NCI-H1105 treated with DMSO at 0.1 percent for 48 hours (cell line): ENCODE measurements at places on chromosomes 12 and 14.

GRCh38 chr14:89486505-89486904 is 69.5 kb upstream of the FOXN3 start:
- DNase-seq, result no peak

DNA sequence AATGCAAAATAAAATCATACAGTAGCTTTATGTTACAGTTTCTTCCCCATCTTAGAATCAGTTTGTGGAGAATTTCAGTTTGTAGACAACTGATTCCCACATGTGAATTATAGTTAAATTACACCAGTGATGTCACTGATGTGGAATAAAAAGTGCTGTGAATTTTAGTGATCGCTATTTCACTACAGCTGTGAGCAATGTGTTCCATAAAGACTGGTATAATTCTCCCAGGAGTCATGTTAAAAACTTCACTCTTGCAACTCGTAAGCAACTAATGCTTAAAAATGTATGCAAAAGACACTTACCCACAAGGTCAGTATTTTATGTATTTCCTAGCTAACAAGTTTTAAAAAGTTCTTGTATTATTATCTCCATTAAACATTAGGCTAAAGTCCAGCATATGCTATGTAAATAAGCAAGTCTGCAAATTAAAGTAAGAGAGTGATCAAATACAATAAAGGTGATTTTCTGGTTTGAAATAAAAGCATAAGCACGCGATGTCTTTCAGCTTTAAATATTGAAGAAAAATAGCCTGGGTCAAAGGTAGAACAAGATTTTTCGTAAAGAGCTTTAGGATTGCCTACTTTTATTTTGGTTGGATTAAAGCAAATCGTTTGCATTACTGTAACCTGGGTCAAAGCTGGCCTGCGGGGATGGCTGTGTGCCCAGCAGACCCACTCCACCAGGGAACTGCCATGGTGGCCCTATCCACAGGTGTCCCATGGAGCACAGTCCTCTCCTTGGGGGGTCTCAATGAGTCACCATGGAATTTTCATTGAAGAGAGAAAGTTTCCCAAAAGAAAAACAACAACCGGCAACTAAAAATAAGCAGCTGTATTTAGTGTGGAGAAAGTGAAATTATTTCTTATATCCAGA is 12.7 kb upstream of the LRIG3 start:
- no peak for DNase-seq

DNA sequence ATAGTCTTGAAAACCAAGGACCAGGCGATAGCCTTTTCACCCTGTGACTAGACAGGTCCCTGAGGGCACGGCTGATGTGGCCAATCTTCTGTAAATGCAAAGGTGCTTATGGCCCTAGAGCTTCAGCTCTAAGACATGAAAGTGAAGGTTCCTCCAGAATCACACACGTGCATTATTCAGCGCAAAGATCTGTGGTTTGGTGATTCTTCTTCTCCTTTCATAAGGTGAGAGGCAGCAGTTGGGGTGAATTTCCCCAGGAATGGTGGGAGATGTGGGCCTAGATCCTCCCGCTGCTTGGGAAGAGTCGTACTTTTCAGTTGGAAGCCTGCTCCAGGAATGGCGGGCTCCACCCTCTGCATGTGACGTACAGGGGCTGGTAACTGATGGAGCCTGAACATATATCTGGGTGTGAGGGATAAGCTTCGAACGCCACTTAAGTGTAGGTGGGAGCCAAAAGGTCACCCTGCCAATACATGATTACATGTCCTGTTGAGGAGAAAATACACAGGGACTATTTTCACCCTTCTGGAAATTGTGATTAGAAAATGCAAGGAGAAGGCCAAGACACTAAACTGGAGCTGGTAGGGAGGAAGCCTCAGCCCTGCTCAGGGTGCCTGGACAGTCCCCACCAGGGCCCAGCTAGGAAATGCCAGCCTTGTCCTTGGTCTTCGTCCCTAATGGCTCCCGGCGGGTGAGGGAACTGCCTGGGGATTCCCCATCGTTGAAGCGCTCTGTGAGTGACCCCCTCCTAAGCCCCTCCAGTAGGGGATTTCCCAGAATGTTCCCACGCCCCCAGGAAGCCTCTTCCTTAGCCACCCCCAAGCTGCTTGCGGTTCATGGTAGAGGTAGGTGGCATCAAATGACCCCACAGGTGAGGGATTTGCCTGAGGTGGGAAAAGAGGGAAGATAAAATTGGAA is 17.6 kb downstream of the BATF start:
- no peak for DNase-seq

GRCh38 chr12:108678104-108678730 is 44.5 kb upstream of the SELPLG start:
- no peak for DNase-seq

- DNase-seq, result no peak
Measured at GRCh38 chr12:54383041-54383609, 1.4 kb downstream of the ZNF385A start.

DNA sequence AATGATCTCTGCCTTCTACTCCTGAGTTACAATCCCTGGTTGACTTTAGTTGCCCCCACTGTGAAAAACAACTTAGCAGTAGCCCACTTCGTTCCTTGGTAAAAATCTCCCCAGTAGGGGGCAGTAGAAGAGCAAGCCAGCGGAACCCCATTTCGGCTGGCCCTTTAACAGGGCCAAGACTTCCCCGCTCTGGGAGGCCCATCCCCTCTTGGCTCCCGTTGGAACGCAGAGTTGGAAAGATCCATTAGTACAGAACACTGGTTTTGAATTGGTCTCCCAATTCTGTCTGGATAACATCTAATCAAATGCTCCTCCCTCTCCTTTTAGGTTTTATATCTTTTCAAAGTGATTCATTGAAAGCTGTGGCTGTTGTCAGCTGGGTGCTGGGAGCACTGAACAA is 1133.3 kb downstream of the BCL11B start:
- DNase-seq, result peak; percentile 42

DNA sequence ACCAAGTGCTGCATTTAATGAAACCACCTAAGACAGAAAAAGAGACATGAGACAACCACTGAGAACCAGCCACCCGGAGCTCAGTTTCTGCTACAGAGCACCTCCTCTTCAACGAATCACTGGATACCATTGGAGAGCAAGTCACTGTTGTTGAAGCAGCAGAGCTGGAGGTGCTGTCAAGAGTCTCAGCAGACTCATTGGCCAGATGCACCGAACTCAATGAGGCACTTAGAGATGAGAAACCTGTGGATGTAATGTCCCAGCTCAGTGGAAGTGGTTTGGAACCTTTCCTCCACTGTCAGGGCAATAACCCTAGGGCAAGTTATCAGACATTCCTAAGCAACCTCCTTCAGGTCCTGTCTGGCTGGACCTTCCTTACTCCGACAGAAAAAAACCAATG is 13.1 kb downstream of the NPC2 start:
- DNase-seq, result no peak

DNA sequence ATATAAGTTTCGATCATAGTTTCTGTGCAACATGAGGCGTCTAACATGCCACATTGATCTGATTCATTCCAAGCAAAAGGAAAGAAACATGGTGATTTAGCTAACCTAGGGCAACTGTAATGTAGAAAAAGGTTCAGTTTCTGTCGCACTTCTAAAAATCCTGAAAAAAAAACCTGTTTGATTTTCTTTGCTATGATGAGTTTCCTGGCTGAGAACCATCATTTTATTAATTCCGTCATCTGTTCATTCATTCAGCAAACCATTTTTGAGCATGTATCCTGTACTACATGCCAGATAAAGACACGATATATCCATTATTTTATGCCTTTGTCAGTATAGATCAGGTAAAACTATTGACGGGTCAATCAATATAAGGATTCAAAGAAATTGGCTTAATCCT is 932.6 kb downstream of the GALC start:
- no peak for DNase-seq

GRCh38 chr14:104638190-104638589 is 33.6 kb upstream of the TMEM179 start:
- DNase-seq, result no peak

DNA sequence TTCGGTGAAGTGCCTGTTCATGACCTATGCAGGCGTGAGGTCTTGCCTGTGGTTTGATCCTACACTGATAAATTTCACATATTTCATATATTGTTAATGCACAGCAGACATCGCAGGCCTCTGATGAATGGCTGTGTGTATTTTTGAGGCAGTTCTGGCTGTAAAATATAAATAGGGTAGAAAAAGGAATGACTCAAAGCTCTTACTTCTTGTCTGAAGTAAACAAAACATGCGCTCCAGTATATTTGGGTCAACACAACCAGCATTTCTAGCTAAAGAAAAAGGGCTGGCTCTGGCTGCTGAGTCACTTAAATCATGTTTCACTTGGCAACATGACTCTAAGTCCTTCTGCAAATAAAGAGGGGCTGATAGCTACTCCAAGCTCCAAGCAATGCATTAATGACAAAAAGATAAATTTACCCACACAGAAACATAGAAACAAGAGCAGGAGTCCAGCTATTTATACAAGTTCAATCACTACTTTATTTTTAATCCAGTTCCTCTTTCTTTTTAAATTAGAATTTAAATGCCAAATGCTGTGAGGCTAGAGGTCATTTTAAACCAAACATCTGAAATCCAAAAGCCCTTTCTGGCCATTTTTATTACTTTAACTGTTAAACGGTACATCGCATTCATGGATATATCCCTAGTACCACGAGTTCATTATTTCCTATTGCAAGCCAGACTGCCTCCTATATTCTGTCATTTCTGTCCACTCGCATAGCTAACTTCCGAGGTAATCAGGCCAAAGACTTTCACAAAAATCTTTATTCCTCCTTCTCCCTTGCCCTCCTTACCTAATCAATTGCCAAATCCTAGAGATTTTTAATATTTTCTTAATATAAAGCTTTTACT is 54.3 kb upstream of the TMCC3 start:
- no peak for DNase-seq

DNA sequence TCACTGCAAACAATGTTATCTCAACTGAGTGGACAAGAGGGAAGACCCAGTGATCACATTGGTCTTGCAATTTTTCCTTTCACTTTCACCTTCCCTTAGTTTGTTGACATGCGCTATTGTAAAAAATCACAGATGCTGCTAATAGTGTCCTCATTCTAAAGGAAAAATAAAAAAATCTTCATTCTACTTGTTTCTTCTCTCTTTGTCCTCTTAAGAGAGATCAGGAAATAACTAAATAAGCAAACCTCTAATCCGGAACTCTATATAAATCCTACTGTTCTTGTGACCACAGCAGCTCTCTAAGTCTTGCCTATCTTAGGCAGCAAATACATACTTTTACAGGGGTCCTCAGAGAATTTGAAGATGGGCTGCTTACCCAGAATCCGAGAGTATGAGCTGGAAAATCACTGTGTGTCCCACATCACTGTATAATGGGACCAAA is 257.7 kb downstream of the NAV3 start:
- no peak for DNase-seq

DNA sequence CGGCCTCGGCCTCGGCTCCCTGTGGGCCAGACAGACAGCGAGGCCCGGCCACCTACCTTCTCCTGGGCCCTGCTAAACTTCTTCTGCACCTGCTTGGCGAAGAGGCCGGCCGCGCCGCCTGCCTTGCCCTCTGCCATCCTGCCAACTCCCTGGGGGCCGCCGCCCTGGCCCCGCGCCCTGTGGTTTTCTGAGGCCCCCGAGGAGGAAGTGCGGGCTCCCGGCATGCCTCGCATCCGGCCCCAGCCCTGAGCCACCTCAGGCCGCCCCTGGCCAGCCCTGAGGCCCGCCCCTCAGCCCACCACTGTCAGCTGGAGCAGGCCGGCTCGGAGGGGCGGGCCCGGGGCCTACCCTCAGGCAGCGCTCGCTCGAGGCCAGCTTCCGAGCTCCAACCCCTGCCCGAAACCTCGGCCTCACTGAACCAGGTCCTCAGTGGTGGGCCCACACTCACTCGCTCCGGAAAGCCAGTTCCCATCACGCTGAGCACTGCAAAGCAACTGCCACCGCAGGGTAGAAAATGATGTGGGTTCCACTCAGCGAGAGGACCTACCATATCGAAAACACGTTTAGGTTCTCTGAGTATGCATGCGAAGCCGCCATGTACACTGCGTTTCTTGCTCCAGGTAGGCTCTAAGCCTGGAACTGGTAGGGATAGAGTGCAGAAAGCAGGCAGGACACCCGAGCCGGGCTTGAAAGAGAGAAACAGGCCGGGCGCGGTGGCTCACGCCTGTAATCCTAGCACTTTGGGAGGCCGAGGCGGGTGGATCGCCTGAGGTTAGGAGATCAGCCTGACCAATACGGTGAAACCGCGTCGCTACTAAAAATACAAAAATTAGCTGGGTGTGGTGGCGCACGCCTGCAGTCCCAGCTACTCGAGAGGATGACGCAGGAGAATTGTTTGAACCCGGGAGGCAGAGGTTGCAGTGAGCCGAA is at the start of gene BIN2:
Gene BIN2, minus strand, starts transcription at position 209 of the 930 bp plus-strand sequence. Its CDS starts 72 bp downstream, at position 137.
- DNase-seq, result no peak

DNA sequence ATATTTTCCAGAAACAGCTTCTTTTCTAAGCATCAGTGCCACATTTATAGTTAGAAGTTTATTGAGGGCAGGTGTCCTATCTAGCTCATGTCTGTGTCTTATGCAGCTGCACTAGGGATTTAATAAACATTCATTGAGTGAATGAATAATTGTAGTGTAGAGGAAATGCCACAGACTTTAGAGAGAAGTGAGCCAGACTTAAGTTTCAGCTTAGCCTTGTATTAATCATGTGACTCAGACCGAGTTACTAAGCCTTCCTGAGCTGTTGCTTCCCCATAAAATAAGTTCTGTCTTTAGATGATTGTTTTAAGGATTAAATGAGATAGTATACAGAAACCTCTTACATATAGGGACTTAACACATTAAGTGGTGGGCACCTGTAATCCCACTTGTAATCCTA is 236.1 kb upstream of the DDHD1 start:
- no peak for DNase-seq

DNA sequence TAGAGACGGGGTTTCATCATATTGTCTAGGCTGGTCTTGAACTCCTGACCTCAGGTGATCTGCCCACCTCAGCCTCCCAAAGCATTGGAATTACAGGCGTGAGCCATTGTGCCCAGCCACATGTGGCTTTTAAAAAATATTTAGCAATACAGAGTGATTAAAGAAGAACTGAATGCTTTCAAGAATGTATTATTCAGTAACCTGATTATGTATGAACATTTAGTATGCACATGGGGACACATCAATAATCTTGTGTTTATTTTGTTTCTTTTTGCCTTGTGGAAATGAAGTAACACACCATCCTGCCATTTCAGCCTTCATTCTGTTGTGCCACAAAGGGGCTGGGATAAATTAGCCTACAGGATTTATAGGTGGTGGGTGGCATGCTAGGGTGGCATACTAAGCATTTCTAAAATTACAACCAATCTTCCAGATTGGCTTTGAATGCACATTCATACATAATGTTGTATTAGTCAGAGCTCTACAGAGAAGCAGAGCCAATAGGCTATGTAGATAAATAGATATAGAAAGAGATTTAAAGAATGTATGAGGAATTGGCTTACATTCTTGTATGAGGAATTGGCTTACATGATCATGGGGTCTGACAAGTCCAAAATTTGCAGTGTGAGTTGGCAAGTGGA is 25.5 kb upstream of the TXNRD1 start:
- no peak for DNase-seq

GRCh38 chr12:130026608-130027176 is 122.9 kb upstream of the TMEM132D start:
- DNase-seq, result peak; percentile 46
